Gastroesophageal sphincter (tissue), 4 donors: ENCODE measurements at places on chromosomes 5 and 9. TPM values are rescaled to one million over a fixed set of nuclear protein-coding genes. Genes with fewer than 3 reads are reported as not detected.

- ATAC-seq = no peak
These were observed 201.2 kb downstream of the NXNL2 start for GRCh38 chr9:88736136-88736637.

- no peak for ATAC-seq
These were observed 159.8 kb downstream of the TMC1 start for GRCh38 chr9:72681283-72681630.

- no peak for ATAC-seq
These were observed 22.3 kb downstream of the ATPSCKMT start for GRCh38 chr5:10227379-10227778.

GRCh38 chr5:21152611-21153010 lies 1164.6 kb upstream of the CDH18 start:
- peak; percentile 46 for ATAC-seq

DNA sequence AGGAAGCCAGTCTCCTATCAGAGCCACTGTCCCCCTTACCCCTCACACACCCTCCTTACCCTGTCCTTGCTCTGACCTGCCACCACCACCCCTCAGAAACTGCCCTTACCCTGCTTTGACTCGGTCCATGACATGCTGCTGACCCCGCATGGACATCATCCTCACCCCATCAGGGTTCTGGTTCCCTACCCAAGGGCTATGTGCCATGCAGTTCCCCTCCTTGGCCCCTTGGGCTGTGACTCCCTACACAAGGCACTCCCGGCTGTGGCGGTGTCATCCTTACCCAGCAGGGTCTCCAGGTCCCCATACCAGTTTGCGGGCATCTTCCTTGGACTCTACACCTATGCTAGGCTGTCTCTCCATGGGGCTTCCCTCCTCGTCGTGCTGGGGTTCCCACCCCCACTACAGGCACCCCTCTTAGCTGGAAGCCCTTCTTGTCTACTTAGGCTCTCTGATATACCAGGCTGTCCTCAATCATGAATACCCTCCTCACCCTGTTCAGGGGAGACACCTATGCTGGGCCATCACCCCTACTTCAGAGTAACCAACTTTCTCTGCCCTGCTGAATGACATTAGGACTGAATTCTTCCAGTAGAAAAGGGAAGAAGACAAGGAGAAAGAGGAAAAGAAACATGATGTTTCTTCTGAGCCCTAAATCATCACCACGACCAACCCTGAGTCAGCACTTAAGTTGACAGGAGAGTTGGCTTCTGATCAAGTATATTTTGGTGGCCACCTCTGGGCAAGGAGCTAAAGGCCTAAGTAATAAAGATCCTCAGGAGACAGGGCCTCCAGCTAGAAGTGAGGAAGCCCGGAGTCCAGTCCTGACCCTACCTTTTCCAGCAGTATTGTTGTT lies 115.2 kb downstream of the GCNT1 start:
- no peak for ATAC-seq

GRCh38 chr9:107858260-107858659 lies 368.7 kb upstream of the KLF4 start:
- no peak for ATAC-seq

DNA sequence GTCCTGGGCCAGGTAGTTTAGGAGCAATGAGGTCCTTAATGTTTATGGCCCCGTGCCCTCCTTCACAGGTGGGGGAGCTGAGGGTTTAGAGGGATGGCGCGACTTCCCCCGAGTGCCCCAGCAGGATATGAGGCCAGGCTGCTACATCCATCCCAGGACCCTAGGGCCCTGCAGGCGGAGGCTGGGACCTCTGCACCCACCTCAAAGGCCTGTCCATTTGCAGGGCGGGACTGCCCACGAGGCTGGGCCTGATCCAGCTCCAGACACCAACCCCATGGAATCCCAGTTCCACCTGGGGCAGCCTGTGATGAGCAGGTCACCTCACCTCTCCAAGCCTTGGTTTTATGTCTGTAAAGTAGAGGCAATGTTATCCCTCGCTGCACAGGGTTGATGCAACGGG lies 142.1 kb downstream of the RXRA start:
- no peak for ATAC-seq

DNA sequence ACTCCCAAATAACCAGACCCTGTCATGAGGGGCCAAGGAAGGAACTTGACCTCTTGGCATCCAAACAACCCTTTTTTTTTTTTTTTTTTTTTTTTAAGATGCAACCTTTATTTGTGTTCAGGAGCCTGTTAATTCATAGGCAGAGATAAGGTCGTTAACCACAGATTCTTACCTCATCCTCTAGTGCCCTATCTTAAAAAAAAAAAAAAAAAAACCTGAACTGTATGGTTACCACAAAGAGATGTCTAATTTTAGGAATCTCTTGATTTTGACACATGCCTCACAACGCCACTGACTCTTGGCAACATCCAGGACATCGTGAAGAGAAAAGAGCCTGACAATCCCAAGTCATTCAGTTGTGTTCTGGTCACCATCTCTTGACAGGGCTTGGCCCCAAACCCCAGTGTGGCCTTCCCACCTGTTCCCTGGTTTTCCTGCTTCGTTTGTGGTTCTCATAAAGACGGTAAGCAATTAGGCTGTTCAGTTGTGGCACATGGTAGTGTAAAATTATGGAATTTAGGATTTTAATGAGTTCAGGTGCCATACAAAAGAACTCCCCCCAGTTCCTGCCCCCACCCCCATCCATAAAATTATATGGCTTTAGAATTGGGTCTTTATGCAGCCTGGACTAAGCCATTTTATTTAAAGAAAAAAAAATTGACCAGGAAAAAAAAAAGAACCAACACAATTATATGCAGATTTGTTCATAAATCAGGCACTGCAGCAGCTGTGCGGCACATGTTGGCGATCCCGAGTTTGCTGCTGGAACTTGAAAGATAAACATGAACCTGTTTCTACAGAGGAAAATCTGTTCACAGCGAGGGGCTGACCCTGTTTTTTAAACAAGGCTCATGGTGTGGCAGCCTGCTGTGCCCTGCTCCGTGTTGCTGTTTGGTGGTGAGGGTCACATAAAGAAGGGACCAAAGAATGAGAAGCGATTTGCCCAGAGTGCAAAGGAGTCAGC lies 267.8 kb upstream of the CLINT1 start:
- ATAC-seq = no peak

- no peak for ATAC-seq
These were observed 2.9 kb upstream of the NPDC1 start for GRCh38 chr9:137048655-137049543.

DNA sequence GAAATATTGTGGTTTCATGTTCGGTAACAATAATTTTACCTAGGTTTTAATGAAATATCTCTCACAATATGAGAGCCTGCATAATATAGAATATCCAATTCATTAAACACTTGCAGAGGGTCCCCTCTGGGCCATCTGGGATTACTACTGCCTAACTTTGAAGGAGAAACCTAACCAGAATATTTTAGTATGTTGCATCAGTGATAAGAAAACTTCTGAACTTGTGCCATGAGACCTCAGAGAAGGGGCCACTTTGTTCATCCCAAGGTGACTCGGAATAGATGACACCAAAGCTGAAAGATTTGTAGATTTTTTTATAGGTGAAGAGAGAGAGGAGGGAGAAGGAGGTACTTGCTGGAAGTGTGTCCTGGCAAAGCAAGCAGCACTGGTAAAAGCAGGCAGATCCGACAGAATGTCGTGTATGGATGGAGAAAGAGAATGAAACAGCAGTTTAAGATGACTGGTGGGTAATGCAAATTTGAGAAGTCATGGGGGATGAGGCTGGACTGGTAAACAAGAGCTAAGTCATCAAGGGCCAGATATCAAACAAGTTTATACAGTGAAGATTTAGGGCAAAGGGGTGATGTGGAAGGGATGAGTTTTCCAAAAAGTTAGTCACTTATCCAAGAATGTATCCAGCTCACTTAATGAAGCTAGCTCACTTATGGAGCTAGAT lies 372.3 kb downstream of the ADGRV1 start:
- no peak for ATAC-seq

GRCh38 chr5:127834094-127834531 lies 130.9 kb downstream of the CCDC192 start:
- ATAC-seq = no peak

GRCh38 chr5:160165137-160166068 lies 46.2 kb upstream of the PWWP2A start:
- ATAC-seq = peak; percentile 88

DNA sequence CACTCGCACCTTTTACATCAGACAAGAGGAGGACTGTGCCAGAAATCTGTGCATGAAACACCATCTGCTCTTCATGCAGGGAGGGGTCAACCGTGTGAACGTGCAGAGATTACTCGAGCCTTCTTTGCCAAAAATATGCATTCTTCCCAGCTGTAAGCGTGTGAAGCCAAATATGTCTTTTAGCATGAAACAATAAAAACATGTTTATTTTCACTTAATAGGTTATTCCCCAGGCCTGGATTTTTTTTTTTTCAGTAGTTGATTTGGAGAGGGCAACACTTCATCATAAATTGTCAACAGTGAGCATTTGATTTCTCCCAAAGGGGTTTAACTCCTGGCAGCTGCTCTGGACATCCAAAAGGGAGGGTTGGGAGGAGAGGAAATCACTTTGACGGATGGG lies 23.8 kb downstream of the PLAC8L1 start:
- ATAC-seq = no peak

- no peak for ATAC-seq
These were observed 88.5 kb upstream of the SMC5 start for GRCh38 chr9:70170151-70170790.

- ATAC-seq = no peak
These were observed 5.2 kb downstream of the UBTD2 start for GRCh38 chr5:172278356-172278755.

DNA sequence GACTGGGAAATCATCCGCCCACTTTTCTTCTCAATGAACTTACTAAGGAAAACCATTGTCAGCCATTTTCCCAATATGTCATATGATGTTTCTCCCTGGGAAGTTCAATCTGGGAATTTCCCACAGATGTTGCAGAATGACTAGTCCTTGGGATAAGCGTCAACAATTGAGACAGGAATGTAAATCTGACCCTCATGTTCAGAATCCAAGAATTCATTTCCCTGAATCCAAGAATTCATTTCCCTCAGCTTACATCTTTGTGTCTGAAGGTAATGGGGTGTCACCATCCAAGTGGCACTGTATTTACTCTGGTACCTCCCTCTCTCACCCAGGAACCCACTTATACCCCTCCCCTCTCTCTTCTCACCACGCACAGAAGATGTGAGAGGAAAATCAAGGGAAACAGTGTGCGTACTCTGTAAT lies 7.4 kb downstream of the KLF9 start:
- no peak for ATAC-seq

DNA sequence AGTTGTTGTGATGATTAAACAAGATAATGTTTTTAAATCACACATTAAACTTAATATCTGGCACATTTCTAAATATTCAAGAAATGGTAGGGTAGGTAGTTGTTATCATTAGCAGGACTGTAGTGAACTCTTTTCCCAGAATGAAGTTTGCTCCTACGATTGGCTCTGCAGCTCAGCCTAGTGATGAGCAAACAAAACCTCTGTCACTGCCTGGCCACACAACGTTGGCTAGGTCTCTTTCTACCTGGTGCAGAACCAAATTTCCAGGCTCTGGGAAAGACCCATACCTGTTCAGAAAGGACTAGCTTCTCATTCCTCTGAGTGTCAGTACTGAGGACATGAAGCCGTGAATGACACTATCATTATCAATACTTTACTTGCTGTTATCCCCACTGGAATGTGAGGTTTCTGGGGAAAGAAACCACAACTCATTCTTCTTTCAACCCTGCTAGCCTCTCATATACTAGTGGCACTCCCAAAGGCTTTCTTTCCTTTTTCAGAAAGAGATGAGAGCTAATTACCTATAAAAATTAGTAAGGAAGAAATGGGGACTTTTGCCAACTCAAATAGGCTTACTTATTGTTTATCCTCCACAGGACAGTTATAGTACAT lies 219.3 kb upstream of the TRIM32 start:
- no peak for ATAC-seq

DNA sequence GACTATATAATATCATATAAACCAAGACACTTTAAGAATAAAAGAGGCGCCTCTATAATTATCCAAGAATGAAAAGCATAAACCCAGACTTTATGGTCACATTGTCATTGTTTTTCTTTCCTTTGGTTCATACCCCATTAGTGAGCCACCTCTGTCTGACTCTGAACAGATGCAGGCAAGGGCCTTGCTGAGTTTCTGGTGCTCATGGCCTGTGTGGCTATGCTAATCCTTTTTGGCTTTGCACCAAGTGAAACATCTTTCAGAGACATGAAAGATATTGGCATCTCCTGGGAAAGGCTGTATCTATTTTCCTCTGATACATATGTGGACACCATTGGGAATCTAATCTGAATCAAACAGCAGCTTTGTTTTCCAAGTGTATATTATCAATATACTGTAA lies 222.5 kb downstream of the CHSY3 start:
- ATAC-seq = no peak

DNA sequence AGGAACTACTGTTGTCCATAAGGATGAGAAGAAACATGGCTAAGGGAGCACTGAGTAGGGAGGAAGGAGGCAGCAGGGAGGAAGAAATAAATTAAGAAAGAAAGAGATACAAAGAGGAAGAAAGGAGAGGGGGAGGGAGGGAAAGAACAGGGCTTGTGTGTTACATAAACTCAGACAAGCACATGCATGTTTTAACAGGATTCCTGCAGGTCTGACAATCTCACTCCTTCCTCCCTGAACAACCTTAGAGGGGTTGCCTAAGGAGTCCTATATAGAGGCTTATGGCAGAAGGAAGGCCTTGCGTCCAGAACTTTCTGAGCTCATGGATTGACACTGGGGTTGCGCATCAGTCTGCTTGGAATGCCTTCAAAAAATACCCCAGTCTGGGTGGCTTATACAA lies 4.2 kb upstream of the KCNIP1 start:
- no peak for ATAC-seq

- no peak for ATAC-seq
These were observed 2.5 kb downstream of the MAPK9 start for GRCh38 chr5:180289433-180289832.

DNA sequence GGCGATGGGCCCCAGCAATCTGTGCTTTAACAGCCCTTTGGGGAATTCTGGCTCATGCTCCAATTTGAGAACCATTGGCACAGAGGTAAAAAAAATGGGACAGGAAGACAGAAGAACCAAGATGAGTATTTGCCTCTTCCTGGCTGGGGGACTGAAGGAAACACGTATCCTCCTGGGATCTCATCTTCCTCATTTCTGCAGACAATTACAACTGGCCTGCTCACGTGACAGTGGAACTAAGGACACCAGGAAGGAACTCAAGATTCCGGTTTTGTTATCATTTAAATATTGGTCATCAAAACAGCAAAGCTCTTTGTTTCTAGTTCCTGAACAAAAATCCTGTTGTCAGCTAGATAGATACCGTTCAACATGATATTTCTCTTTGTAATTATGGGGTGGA lies 216.0 kb upstream of the DAP start:
- ATAC-seq = no peak

PCDHGC4 gene
- 3.6 TPM for total RNA-seq

DUSP1 gene
- 488 TPM for total RNA-seq

ZNF366 gene
- 4.5 TPM for total RNA-seq

GRPEL2 gene
- total RNA-seq = 11.4 TPM

HRCT1 gene
- total RNA-seq = 4.0 TPM

ADAM19 gene
- 26.0 TPM for total RNA-seq

CACNA1B gene
- total RNA-seq = not detected

FBP1 gene
- total RNA-seq = not detected

APBA1 gene
- 6.9 TPM for total RNA-seq

GLIPR2 gene
- total RNA-seq = 76.8 TPM

HBEGF gene
- 6.9 TPM for total RNA-seq

NRG2 gene
- 5.2 TPM for total RNA-seq
